Endodermal cell (in vitro differentiated cells): ENCODE measurements at places on chromosomes 12 and 14. TPM values are rescaled to one million over a fixed set of nuclear protein-coding genes. Genes with fewer than 3 reads are reported as not detected.

GRCh38 chr12:80212938-80213645 lies 113.8 kb downstream of the OTOGL start:
- peak; percentile 57 for DNase-seq
- H3K4me3 ChIP-seq = peak overlapping the region; percentile 26
- no peak overlapping the region for H3K27ac ChIP-seq
- H3K4me1 ChIP-seq = peaks cover 9% of the 10 kb centered on the region
- H3K36me3 ChIP-seq = no peaks in the 10 kb centered on the region

GRCh38 chr12:83823386-83824045 lies 1089.1 kb downstream of the SLC6A15 start:
- no peaks in the 10 kb centered on the region for H3K36me3 ChIP-seq
- DNase-seq = peak; percentile 98
- no peaks in the 10 kb centered on the region for H3K4me1 ChIP-seq
- H3K27me3 ChIP-seq = no peaks in the 10 kb centered on the region
- no peak overlapping the region for H3K27ac ChIP-seq
- H3K4me3 ChIP-seq = no peak overlapping the region

The IQSEC3 gene
- total RNA-seq = 1.5 and 2.3 TPM in 2 replicates

DNA sequence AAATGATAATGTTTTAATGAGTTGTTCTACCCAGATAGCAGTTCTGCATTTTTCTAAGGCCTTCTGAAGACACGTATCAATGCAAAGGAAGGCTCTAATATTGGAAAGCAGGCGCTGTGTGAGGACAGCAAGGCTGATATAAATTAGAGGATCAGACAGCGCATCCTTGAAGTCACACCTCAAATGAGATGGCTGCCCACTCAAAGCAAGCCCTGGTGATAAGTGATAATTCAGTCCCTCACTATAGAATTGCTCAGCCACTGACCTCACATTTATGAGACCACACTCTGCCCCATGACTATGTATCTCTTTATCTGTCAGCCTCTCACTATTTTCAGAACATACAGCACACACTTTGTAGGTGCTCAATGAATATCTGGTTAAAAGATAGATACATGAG lies 62.4 kb downstream of the ARMH4 start:
- DNase-seq = no peak
- no peaks in the 10 kb centered on the region for H3K36me3 ChIP-seq
- H3K4me3 ChIP-seq = no peak overlapping the region
- H3K4me1 ChIP-seq = no peaks in the 10 kb centered on the region

- H3K27ac ChIP-seq = no peak overlapping the region
- H3K36me3 ChIP-seq = no peaks in the 10 kb centered on the region
- no peak overlapping the region for H3K4me3 ChIP-seq
- DNase-seq = peak; percentile 58
- no peaks in the 10 kb centered on the region for H3K4me1 ChIP-seq
Measured at GRCh38 chr14:89242652-89243279, 174.3 kb downstream of the FOXN3 start.
